NCI-H2171 treated with DMSO at 0.1 percent for 48 hours (cell line): ENCODE measurements at places on chromosomes 6 and 20.

DNA sequence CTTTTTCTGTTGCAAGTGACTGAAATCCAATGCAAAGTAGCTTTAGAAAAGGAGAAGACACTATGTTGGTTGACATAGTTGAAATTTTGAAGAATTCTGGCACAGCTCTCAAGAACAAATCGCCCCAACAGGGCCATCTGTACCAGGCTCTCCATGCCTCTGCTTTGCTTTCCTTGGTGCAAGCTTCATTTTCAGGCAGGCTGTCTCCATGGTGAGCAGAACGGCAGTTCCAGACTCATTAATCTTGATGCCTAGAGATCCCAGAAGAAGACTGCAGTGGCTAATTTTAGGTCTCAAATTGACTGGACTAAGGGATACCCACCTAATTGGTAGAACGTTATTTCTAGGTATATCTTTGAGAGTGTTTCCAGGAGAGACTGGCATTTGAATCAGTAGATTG is 950.7 kb upstream of the FLRT3 start:
- no peak for DNase-seq

- DNase-seq, result no peak
Observed at GRCh38 chr6:87346700-87347099, 2.1 kb downstream of the C6orf163 start.

- peak; percentile 66 for DNase-seq
Observed at GRCh38 chr6:39309942-39310531, 4.2 kb downstream of the KCNK17 start.

- no peak for DNase-seq
Observed at GRCh38 chr6:55705451-55706440, 126.8 kb upstream of the HMGCLL1 start.

DNA sequence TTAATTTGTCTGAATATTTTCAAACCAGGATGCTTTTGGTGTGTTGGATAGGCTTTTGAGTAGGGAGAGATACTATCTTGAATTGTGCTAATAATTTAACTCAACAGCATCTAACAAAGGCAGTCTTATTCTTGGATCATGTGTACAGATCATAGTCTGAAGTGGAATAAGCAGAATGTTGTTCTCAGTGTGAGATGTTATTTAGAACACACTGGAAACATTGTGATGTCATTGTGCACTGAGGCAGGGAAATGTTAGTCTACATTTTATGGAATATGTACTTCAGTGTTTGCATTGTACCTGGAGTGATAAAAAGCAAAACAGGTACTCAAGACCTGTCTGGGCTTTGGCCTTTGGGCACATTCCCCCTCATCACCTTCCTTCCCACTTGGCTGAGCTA is 35.0 kb downstream of the RNF144B start:
- DNase-seq, result no peak

GRCh38 chr20:10328897-10329255 is 105.1 kb downstream of the MKKS start:
- DNase-seq, result no peak

GRCh38 chr6:41022294-41022693 is 16.7 kb downstream of the UNC5CL start:
- DNase-seq, result no peak

DNA sequence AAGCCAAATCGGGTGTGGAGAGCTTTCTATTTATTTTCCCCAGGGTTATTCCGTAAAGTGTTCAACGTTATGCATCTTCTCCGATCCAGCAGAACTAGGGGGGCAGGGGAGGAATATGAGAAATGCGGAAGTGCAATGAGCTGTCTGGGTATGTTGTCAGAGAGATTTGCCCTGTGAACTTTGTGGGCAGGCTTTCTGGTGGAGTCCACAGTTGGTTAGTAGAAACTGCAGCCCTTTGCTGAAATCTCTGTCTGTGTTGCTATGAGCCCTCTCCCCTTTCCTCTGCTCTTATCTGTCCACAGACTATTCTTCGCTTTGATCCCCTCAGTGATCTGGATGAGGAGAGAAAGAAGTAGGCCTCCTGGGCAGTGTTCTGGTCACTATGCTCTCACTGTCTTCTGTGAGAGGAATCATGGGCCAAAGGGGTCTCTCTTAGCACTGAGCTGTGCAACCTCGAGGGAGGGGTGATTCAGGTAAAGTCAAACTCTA is 158.9 kb upstream of the FUT9 start:
- no peak for DNase-seq

DNA sequence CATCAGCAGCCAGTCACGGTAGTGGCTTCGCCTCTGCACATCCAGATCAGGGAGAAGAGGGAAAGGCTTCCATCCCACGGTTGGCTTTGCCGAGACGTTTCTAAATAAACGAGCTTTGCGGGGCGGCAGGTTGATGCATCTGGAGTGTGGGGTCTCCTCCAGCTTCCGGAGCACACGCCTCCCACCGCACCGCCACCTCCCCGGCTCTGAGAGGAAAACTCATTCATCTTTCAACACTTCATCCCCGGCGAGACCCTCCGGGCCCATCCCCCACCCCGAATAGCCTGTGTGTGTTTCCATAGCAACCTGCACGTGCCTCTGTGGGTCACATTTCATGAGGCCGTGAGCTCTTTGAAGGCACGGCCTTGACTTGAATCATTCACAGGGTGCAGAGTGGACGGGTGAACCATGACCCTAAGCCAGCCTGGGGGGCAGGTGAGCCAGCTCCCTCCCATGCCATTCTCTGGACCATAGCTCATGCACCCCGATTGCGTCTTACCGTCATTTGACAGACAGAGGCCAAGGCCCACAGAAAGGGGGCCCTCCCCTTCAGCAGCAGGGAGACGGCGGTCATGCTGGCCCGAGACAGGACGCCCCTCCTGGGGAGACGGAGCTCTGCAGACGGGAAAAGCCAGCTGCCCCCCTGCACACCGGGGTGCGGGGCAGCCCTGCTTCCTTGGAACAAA is 16.2 kb upstream of the CHRNA4 start:
- DNase-seq, result no peak

- DNase-seq, result no peak
Observed at GRCh38 chr20:3800256-3800877, 4.3 kb downstream of the CDC25B start.

DNA sequence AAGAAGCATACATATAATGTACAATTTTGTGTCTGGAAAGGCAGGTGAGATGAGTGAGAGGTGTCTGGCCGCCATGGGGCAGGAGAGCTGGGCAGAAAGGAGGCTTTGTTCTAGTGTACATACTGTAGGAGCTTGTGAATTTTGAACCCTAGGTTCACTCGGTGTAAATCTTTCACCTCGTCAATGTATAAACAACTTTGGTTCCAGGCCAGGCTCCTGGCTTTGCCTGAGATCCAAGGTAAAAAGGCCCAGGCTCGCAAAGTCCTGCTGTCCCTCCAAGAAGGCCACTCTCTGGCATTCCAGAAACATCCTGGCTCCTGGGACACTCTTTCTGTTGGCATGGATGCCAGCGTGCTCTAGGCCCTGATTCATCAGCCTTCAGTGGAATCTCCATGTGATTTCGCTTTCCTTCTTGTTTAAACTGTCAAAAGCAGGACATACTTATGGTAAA is 7.1 kb upstream of the SLC22A7 start:
- no peak for DNase-seq

DNA sequence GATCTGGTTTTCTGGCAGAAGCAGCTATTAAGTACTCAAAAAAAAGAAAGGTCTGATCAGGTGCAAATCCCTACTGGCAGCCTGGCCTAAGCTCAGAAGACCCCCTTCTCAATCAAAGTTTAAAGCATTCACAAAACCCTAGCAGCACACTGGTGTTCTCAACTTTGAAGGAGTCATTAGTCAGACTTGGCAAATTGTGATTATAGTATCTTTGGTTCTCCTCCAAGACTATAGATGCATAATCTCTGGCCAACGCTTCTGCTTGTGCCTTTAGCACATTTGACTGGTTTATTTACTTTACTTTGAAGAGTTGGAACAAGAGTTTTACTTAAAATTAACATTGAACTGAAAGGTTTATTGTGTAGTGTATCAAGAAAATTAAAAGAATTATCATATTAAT is 248.9 kb downstream of the PTPRK start:
- no peak for DNase-seq

- DNase-seq, result no peak
Observed at GRCh38 chr6:44294832-44295791, 18.0 kb downstream of the AARS2 start.

DNA sequence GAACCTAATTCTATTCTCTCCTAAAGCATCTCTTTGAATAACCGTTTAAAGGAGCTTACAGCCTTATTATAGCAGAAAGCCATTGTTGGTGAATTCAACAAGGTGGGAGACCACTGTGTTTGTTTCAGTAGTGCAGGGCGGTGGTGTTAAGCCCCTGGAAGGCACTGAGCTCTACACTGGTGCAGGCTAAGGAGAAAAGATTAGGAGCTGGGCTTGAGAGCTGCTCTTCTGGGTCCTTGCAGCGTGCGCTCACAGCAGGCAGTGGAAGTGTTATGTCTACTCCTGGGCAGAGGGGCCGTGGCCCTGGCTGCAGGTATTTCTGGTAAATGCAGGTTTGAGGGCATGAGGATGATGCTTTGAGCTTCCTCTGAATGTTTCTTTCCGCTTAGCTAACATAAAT is 361.2 kb downstream of the RNF144B start:
- DNase-seq, result no peak

GRCh38 chr6:52815167-52816092 is 11.8 kb upstream of the GSTA1 start:
- DNase-seq, result peak; percentile 23

DNA sequence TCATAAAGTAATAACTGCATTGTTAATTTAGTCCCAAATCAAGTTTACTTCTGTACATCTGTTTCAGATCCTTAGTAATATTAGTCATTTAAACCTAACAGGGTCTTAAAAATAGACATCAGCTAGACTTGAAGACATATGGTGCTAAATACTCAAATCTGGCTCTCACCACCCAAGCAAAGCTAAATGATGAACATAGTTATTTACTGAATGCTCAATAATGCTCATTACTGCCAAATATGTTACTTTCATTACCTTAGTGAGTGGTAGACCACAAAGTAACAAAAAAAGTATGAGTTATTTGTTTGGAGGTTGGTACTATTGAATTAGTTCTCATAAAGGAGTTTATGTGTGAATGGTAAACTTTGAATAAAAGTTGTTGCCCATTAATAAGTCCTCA is 502.1 kb downstream of the PKHD1 start:
- no peak for DNase-seq

GRCh38 chr20:14698605-14699373 is 361.4 kb upstream of the FLRT3 start:
- peak; percentile 21 for DNase-seq

GRCh38 chr6:56695702-56696101 is 53.0 kb upstream of the DST start:
- DNase-seq, result no peak

DNA sequence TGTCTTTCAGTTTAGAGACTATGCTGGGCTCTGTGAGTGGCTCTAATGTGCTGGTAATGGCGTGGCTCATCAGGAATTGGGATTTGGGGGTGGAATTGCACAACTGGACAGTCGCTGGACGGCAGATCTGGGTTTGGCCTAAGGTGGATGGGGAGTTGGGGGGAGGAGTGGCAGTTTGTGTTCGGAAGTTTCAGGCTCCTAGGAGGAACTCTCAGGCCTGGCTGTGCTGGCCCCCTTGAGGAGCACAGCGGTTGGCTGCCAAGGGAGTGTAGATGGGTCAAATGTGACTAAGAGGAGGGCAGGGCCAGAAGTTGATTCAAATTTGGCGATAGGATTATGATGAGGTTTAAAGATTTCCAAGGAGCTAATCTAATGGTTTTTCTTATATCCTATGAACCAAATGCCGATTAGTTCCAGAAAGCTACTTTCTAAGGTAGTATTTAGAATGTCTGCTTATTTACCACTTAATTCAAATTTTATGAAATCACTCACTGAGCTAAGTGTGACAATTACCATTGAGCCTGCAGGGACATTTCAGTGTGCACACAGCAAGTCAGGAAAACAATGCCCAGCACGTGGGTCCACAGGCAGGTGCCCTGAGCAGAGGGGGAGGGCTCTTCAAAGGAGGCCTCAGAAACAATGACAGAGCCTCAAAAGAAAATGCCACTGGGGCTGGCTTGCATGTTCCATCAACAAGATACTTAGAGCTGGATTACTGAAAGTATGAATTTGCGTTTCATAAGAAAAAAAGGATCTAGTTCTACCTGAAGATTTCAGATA is 111.0 kb downstream of the GJA10 start:
- no peak for DNase-seq

GRCh38 chr6:55897346-55897745 is 22.0 kb upstream of the BMP5 start:
- no peak for DNase-seq

DNA sequence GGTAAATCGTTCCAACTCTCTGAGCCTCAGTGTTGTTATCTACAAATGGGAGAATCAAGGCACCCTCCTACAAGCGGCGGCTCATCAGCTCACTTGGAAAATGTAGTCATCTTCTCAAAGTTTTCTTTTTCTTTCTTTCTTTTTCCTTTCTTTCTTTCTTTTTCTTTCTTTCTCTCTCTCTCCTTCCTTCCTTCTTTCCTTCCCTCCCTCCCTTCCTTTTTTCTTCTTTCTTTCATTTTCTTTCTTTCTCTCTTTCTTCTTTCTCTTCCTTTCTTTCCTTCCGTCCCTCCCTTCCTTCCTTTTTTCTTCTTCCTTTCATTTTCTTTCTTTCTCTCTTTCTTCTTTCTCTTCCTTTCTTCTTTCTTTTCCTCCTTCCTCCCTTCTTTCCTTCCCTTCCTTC is 55.0 kb upstream of the TGM3 start:
- DNase-seq, result no peak

- DNase-seq, result no peak
Observed at GRCh38 chr6:42030585-42031506, 19.5 kb upstream of the TAF8 start.

DNA sequence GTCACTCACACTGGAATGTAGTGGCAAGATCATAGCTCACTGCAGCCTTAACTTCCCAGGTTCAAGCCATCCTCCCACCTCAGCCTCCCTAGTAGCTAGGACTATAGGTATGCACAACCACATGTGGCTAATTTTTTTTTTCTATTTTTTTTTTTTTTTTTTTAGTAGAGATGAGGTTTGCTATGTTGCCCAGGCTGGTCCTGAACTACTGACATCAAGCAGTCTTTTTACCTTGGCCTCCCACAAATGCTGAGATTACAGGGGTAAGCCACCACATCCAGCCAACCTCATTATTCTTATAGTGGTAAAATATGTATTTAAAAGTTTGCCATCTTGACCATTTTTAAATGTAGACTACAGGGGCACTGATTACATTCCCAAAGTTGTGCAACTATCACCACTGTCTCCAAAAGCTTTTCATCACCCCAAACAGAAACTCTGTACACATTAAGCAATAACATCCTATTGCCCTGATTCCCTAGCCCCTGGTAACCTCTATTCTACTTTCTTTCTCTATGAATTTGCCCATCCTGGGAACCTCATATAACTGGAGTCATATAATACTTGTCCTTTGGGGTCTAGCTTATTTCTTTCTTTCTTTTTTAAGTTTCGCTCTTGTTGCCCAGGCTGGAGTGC is 268.0 kb upstream of the JARID2 start:
- DNase-seq, result no peak

GRCh38 chr6:144033816-144034735 is 26.0 kb upstream of the PLAGL1 start:
- DNase-seq, result no peak

- DNase-seq, result no peak
Observed at GRCh38 chr6:978937-979685, 286.2 kb upstream of the EXOC2 start.
